ENCODE measurements at places on chromosomes 6 and 20.
A peak's percentile ranks its signal among the peaks of the same experiment; 100 is the strongest.

GRCh38 chr20:41163821-41164220 is 26.5 kb downstream of the PLCG1 start:
- DNase-seq, result no peak

DNA sequence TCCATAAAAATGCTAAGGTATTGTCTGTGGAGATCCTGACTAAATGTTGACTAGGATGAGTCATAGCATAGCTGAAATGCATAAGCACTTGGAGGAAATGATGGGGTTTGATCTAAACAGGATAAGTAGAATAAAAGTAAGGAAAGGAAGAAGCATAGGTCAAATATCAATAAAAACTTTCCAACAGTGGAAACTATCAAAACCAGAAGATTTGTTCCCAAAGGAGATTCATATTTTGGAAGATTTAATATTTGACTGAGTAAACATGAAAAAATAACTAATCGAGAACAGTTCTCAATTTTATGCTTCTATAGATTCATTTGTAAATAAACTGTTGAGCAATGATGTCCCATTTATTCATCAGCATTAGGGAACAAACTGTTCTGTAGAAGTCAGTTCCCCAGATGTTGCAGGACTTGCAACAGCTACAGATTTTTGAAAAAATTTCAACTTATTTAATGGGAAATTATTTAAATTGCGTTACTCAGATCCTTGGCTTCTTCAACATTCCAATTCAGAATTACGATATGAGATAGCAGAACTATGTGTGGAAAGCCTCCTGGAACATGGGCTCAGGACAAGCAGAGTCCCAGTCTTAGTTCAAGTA is 133.7 kb upstream of the TBX18 start:
- no peak for DNase-seq

DNA sequence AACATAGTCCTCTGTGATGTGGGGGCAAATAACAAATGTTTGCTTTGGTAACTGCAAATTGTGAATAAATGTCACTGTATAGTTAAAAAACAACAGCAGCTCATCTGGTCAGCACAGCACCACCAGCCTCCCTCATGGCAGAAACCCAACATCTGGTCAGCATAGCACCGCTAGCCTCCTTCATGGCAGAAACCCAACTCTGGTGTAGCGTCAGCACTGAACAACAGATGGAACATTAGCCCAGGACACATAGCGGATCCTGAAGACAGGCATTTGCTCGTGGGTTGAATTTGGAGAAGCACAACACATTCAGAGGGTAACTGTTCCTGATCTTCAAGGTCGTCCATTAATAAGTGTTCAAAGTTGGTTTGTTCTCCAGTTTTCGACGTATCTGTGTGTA is 265.9 kb downstream of the DLL1 start:
- DNase-seq, result no peak

DNA sequence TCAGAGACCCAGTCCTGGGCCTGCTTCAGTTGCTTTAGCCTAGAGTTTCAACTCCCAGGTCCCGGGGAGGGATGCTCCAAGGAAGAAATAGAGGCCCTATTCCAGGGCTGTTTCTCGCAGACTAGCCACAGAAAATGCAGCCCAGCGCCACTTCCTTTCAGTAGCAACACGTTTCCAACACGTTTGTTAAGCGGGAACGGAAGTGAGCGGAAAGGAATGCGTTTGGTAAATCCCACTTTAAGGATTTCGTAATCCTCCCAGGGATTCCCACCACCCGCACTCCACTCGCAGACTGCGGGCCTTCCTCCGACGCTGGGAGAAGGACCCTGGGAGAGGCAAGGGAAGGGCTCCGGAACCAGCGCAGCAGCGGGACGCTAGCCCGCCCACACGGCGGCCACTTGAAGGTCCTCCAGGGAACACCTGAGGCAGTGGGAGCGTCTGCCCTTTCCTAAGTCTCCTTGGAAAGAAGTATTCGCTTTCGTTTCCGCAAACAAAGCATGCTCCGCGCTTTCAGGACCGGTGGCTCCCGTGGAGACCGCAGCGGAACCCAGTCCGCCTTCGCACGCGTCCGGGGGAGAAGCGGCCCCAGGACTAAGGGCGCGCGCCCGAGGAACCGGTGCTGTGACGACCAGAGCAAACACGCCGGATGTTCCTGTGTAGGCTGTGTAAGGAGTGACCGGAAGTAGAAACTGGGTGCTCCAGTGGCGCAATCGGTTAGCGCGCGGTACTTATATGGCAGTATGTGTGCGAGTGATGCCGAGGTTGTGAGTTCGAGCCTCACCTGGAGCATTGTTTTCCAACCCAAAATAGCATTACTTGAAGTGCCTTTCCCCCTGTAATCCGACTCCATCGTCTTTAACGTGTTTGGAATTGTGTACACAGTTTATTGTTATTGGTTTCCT is 227.6 kb upstream of the PRSS16 start:
- peak; percentile 28 for DNase-seq

GRCh38 chr6:158909938-158910337 is 90.1 kb downstream of the RSPH3 start:
- DNase-seq, result no peak

GRCh38 chr6:141388666-141389065 is 744.1 kb upstream of the GJE1 start:
- DNase-seq, result no peak

GRCh38 chr6:150600301-150601017 is 774 bp downstream of the PLEKHG1 start:
- peak; percentile 80 for DNase-seq

- no peak for DNase-seq
These were observed 46.4 kb upstream of the FERMT1 start for GRCh38 chr20:6169251-6169650.

GRCh38 chr6:37303091-37303660 is 45.2 kb upstream of the TMEM217 start:
- no peak for DNase-seq

DNA sequence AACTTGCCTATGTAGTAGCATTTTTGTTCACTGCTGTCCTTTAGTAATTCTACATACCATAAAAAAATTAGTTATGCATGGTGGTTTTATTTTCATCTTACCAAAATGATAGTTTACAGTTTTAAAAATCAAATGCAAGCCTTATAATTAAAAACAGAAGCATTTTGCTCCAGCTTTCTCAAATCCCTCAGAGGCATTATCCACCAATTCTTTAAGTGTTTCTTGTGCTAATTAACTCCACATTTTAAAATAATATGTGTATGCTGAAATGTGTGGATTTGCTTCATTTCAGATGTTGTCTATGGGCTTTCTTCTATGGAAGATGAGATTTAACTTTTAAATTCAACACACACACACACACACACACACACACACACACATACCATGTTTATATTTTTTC is 49.3 kb downstream of the PCSK2 start:
- no peak for DNase-seq

DNA sequence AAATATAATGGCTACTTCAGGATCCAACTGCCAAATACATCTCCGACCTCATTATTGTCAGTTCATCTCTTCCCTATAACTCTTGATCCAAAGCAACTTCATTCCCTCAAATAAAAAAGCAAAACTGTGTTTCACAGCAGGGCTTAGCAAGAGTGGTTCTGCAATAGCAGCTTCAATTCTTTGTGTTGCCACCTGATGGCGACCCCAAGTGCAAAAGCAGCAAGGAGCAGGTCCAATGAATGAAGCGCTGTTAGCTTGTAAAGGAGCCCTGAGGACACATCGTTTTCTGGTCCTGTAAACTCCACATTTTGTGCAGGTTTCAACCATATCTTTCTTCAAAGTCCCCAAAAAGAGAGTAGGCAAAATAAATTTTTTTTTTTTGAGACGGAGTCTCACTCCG is 19.6 kb downstream of the RTN4IP1 start:
- DNase-seq, result peak; percentile 55

DNA sequence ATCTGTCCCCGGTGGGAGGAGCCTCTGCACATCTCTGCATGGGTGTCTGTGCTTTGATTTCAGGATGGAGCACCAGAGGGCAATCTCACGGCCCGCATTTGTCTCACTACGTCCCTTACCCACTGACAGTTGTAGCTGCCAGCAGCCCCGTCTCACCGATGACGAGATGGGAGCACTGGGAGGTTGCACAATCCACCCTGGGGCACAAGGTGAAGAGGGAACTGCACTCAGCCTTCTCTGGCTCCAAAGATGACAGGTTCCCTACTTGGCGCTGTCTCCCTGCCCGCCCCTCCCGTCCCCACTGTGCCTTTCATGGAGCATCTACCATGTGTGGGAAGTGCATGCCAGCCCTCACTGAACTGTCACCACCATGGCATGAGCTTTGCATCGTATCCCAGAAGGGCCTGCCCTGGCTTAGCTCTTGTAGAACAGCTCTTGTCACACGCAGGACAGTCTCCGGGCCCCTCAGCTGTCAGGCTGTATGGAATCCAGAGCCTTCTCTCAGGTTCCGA is 99.9 kb upstream of the PMEPA1 start:
- DNase-seq, result no peak

DNA sequence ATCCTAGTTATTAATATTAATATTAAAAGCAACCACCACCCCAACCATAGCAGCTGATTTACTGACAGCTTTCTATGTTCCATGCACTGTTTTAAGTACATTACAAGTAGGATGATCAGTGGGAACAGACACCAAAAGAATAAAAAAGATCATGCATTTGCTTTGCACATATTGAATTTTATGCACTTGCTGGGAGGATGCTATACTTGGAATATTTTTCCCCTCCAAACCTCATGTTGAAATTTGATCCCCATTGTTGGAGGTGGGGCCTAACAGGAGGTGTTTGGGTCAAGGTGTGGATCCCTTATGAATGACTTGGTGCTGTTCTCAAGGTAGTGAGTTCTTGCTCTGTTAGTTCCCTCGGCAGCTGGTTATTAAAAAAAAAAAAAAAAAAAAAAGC is 178.9 kb upstream of the MYLIP start:
- no peak for DNase-seq

DNA sequence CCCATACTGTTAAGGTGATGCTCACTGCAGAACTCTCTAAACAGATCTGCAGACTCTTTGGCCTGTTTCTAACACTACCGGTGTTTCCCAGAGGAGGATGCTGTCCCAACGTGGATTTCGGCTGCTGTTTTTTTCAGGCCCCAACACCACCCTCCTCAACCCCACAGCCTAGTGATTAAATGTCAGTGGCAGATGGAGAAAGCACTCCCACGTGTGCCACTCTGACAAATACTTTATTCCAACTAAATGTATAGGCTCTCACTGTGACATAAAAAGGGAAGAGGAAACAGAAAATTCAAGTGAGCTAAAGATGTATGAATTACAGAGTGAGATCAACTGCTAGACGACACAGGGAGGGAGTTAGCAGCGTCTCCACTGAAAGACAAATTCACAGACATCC is 3.6 kb downstream of the TBC1D20 start:
- DNase-seq, result no peak

DNA sequence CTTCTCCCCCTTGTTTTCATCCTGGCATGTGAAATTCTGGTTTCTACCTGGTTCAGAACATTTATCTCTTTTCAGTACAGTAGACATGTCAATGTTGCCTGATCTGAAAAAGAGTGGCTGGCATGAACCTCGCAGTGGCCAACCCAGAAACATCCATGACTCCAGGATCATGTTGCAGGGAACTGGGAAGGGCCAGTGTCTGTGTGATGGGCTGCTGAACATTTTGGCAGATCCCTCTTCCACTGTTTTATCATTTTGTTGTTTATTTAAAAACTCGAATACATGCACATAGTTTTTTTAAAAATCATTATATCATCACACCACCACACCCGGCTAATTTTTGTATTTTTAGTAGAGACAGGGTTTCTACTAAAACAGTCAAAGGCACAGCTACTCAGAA is 19.0 kb downstream of the WFDC3 start:
- no peak for DNase-seq

Measured in D341Med (cell line).